ENCODE measurements at places on chromosomes 11 and 22.

- DNase-seq, result no peak
Measured at GRCh38 chr11:82507288-82507687, 226.4 kb downstream of the FAM181B start.

GRCh38 chr22:38874529-38875222 lies 2.7 kb upstream of the CBX6 start:
- DNase-seq, result no peak

- no peak for DNase-seq
Measured at GRCh38 chr11:8331767-8332166, 68.1 kb upstream of the LMO1 start.

DNA sequence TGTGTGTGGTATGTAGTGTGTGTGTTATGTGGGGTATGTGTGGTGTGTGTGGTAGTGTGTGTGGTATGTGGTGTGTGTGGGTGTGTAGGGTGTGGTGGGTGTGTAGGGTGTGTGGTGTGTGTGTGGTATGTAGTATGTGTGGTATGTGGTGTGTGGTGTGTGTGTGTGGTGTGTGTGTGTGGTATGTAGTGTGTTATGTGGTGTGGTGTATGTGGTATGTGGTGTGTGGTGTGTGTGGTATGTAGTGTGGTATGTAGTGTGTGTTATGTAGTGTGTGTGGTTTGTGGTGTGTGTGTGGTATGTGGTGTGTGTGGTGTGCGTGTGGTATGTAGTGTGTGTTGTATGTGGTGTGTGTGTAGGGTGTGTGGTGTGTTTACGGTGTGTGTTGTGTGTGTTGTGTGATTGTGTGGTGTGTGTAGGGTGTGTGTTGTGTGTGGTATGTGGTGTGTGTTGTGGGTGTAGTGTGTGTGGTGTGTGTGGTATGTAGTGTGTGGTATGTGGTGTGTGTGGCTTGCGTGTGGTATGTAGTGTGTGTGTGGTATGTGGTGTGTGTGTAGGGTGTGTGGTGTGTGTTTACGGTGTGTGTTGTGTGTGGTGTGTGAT lies 4.2 kb upstream of the PPP6R2 start:
- DNase-seq, result no peak

DNA sequence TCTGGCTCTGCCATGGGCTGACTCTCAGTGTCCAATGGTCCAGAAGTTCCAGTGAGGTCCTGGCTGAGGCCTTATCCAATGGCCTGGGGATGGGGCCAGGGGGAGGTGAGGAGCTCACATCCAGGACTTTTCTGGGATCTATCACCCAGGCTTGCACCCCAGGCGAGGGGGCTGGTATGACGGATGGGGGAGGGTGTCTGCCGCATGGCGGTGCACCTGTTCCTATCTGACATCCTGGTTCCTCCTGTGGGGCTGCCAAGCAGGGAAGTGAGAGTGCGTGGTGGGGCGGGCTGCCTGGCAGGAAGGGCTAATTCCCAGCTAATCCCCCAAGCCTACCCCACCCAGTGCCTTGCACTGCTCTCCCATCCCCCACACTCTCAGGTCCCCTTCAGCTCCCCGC lies 102.1 kb downstream of the NECTIN1 start:
- DNase-seq, result no peak

GRCh38 chr22:35642305-35642741 lies 5.9 kb upstream of the APOL6 start:
- DNase-seq, result no peak

DNA sequence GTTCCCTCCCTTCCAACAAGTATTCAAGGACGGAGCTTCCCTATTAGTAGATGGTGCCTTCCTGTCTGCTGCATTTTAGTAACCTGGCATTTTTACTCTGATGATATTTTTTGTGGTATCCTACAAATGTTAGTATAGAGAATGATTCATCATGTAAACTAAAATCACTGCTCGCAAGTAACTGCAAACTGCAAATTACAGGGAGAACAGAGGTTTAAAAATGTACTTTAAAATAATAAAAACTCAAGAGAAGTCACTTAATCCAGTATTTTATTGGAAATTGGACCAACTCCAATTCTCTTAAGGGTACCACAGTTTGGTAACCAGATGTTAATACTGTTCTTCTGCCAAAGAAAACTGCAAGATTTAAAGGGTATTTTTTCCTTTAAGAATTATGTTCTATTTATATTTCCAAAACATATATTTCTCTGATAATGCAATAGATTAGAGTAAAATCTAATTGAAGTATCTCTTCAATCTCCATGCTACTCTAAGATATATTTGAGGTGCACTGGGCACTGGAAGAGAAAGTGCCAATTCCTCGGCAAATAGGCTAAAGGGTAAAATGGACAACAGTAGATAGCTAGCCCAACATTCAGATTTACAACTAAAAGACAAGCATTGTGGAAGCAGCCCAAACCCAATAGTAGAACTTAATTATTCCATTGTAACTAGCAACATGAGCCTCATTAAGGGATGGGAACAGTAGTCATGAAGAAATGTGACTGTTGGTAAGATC lies 298.0 kb downstream of the TTC28 start:
- DNase-seq, result no peak

GRCh38 chr11:100561323-100561722 lies 125.8 kb upstream of the ARHGAP42 start:
- no peak for DNase-seq

- DNase-seq, result no peak
Measured at GRCh38 chr22:44382116-44383038, 69.6 kb upstream of the SHISAL1 start.

DNA sequence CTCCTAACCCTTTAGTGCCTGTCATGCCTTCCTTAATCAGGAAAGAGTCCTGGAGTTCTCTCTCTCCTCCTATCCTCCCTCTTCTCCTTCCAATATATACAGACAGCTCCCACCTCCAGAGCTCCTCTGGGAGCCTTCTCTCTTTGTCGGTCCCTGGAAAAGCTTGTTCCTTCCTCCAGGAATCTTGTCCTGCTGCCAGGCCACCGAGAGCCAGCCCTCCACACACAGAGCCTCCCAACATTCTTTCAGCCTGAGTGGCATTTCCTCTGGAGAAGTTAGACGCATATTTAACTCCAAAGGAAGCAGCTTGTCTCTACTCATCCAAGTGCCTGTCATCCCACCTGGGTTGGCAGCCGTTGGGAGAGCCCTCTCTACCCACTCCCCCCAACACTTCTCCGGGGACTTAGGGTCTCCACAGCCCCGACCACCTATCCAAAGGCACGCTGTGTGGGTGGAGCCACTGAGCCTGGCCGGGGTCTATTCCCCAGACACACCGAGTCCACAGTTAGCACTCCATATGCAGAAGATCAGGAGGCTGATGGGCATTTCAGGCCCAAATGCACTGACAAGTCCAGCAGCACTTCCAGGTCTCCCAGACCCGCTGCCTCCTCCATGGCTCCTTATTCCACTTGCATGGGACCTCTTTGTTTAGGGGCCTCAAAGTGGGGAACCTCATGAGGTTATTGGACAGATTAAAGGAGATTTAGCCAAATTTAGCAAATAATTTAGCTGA lies 31.1 kb downstream of the DKK3 start:
- no peak for DNase-seq

DNA sequence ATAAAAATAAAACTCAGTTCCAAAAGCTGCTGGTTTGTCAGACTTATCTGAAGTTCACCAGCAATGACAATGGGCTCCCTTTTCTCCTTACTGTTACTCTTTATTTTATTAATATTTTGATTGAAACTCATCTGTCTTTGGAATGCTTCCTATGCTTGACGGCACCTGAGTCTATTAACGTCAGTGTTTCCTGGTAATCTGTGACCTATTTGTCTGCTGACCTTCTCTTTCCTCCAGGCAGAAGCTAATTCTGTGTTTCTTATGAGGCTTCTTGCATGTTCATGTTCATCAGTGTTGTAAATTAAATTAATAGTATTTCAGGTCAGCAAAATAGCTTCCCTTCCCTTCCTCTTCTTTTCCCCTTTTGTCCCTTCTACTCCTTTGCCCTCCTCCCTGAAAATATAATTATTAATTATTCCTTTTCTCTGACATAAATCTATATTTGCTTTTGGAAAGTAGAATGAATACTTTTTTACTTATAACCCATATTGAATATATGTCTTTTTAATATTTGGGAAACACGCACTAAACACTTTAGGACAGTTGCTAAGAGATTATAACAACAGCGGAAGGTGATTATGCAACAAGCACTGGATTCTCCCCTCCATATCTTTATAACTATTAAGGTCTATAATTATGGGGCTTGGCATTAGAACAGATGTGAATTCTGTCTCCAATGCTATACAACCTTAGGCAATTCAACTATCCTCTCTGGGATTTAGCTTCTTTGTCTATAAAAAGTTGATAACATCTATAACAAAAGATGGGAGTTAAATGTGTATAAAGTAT lies 32.1 kb upstream of the PCF11 start:
- DNase-seq, result no peak

- no peak for DNase-seq
Measured at GRCh38 chr11:47348859-47349258, 3.6 kb downstream of the MYBPC3 start.

DNA sequence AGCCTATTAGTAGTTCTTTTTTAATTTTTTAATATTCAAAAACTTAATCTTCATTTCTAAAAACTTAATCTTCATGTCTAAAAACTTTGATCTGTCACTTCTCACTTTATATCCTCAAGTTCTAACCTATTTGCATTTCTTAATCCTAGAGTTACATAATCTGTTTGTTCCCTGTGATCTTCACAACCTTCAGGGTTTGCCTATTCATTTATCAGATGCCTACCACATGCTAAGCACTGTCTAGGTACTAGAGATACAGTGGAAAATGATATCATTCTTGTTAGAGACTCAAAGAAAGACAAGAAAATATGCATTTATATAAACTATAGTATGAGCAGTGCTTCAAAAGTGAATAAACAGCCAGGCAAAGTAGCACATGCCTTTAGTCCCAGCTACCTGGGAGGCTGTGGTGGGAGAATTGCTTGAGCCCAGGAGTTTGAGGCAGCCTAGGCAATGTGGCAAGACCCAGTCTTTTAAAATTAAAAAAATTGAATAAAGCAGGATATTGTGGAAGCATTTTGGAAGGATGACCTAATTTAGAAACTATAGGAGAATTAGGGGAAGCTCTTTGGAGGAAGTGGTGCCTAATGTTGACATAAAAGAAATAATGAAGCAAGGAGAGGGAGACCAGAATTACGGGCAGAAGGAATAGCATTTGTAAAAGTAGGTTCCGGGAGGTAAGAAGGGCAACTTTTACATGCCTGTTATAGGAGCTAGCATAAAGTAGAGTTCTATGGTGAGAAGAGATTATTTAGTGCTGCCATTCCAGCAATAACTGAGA lies 54.4 kb upstream of the GRK2 start:
- no peak for DNase-seq

DNA sequence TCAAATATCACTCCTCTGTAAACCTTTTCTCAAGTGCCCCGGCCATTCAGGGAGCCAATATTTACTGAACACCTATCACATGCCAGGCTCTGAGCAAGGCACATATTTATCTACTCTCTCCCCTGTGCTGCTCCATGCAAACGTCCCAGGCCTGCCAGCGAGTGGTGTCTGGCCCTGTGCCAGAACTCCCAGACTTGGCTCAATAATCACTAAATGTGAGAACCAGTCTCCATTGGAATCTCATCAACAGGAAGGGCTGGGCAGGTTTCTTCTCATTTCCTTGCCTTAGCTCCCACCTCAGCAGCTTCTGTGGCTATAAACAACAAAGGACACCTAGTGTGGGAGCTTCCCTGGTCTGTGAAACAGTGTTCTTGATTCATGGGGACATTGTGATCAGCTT lies 21.7 kb downstream of the RASSF10 start:
- no peak for DNase-seq

GRCh38 chr11:73760135-73760678 lies 667 bp downstream of the RAB6A start:
- DNase-seq, result peak; percentile 3

DNA sequence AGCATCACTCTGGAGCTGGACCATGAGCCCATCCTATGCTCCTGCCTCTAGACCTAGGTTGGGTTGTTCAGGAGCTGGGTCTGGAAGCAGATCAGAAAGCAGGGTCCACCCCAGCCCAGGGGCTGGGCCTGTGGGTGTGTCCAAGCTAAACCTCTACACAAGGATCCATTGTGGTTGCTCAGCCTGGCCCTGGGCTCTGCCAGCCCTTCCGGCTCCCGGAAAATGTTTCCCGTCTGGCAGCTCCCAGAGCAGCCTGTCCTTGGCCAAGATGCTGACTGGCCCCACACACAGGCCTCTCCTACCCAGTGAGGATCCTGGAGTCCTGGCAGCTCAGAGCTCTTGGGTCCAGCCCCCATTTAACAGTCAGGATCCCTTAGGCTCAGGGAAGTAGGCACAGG lies 35.3 kb upstream of the FCHSD2 start:
- DNase-seq, result no peak

DNA sequence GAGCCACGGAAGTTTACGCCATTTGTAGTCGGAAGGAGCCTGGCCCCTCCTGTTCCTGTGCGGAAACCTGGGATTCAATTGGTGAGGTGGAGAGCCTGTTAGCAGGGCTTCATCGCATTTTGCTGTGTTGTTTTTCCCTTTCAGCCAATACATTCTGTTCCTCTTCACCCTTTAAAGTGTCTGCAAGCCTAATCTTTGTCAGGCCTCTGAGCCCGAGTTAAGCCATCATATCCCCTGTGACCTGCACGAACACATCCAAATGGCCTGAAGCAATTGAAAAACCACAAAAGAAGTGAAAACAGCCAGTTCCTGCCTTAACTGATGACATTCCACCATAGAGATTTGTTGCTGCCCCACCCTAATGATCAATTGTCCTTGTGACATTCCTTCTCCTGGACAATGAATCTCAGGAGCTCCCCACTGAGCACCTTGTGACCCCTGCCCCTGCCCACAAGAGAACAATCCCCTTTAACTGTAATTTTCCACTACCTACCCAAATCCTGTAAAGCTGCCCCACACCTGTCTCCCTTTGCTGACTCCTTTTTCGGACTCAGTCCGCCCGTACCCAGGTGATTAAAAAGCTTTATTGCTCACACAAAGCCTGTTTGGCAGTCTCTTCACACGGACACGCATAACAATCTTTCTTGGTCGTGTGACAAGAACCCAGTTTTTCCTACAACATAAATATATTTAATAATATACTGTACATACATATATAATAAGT lies 37.1 kb upstream of the MMP12 start:
- DNase-seq, result no peak

DNA sequence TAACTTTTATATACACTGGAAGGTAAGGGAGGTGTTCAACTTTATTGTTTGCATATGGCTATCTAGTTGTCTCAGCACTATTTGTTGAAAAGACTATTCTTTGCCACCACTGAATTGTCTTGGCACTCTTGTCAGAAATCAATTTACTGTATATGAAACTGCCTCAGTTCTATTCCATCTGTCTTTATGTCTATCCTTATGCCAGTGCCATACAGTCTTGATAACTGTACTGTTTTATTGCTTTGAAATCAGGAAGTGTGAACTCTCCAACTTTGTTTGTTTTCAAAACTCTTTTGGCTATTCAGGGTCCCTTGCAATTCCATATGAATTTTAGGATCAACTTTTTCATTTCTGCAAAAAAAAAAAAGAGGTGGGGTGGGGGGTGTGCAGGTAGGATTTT lies 77.2 kb downstream of the PRSS23 start:
- no peak for DNase-seq

- peak; percentile 59 for DNase-seq
Measured at GRCh38 chr22:37228106-37229011, 15.7 kb downstream of the RAC2 start.

- no peak for DNase-seq
Measured at GRCh38 chr11:116072601-116073410, 568.6 kb upstream of the CADM1 start.

- no peak for DNase-seq
Measured at GRCh38 chr11:94077552-94078293, 50.9 kb upstream of the PANX1 start.

GRCh38 chr22:38569181-38569971 lies 607 bp downstream of the DMC1 start:
- no peak for DNase-seq

- DNase-seq, result no peak
Measured at GRCh38 chr22:36366291-36366708, 21.5 kb downstream of the MYH9 start.

Data from stimulated activated CD4-positive, alpha-beta T cell treated with anti-CD3 and anti-CD28 coated beads, Interleukin-1b, Interleukin-23, amount 100 ng/mL, for 48 hours (primary cell).